Fibroblast of upper back skin (primary cell): ENCODE measurements at places on chromosomes 1 and 21.

DNA sequence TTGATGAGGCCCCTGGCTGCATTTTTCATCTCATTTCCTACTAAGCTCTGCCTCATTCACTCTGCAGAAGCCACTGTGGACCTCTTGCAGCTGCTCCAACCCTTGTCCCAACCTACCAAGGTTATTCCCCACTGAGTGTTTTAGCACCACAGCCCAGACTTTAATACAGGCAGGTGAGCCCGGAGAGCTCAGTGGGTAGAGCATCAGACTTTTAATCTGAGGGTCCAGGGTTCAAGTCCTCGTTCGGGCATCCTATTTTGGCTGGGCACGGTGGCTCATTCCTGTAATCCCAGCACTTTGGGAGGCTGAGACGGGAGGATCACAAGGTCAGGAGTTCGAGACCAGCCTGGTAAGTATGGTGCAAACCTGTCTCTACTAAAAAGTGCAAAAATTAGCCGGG, 18.1 kb upstream of the BLACAT1 start:
- no peak for DNase-seq

DNA sequence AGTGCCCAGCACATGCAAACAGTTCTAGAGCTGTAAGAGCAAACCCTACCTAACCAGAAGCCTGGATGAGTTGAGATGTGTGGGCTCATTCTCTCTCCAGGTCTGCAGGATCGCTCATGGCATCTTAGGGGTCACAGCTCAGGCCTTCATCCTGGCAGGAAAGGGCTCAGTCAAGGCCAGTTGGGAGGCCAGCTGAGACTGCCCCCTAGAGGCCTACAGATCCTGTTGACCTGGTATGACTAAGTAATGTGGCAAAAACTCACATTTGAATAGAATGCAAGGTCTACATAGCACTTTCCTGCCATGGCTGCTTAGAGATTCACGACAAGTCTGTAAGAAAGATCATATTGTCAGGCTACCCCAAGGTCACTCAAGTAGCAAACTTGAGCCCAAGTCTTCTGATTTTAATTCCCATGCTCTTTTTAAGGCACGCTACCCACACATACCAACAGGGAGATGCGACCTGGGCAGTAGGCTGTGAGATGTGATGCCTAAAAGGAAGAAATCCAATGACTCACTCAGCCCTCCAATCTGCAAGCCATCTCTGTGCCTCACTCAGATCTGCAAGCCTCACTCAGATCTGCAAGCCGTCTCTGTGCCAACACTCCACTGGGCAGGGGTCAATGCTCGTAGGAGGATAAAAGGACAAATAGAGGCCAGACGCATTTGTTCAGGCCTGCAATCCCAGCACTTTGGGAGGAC, 5.1 kb upstream of the CAPN8 start:
- DNase-seq: peak; percentile 42

DNA sequence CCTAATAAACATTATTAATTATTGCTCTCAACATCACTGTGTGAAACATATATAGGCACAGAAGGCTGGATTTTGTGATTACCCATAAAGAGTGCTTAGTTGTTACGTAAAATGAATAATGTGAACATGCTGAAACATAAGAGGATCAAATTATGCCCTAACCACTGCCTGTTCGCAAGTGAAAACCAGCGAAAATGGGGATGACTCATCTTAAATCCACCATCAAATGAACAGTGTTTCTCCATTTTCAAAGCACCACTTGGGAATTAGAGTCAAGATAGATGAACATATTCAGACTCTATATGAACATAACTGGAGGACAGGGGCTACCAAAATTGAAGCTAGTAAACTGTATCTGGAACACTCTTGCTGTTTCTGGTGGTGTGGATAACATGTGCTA, 386.2 kb downstream of the HHIPL2 start:
- DNase-seq: no peak

GRCh38 chr1:228367798-228368791, 38.5 kb downstream of the TRIM11 start:
- no peak for DNase-seq

GRCh38 chr1:2631136-2632050, 1.4 kb downstream of the MMEL1 start:
- no peak for DNase-seq

- no peak for DNase-seq
Measured at GRCh38 chr21:14699433-14700407, 153.6 kb upstream of the SAMSN1 start.

DNA sequence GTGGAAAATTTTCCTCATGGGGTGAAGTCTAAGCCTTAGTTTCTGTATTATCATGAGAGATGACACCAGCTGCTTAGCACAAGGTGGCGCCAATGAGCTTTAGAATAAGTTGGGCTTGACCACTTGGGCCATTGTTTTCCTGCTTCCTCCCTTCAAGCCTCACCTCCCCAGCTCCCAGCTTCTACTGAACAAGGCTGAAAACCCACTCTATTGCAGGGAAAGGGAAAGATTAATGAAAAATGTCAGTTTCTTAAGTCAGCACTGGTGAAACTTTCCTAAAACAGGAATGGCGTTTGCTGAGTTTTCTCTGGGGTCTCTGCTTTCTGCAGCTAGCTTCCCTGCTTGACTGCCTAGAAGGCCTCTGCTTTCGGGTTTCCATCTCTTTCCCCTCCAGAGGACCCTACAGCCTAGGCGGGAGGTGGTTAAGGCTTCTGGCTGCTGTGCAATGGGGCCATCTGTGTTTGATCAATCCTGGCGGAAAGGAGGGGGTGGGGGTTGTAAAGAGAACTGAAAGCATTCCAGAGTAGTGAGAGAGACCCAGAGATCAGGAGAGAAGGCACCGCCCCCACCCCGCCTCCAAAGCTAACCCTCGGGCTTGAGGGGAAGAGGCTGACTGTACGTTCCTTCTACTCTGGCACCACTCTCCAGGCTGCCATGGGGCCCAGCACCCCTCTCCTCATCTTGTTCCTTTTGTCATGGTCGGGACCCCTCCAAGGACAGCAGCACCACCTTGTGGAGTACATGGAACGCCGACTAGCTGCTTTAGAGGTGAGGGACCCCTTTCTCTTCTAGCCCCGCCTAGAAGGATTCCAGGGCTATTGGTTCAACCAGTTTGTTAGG, at the start of gene OLFML3:
TSS of gene OLFML3 (plus strand) at position 612 of the 840 bp plus-strand sequence. CDS start at position 655, 43 bp downstream.
- peak; percentile 99 for DNase-seq

DNA sequence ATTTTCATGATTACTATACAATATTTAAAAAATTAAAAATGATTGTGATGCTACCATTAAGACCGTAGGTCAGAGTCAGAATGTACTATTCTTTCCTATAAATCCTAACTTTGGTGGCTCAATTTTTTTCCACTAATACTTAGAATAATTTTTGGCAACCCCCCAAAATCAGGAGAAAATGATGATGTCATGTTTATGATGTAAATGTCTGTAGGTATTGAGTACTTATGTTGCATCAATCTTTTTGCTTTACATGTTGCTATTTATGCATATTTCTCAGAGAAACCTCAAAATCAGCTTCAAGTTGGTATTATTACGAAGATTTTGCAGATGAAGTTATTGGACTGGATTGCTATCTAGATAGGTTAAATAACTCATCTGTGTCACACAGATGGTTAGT, 371.2 kb downstream of the ADGRL2 start:
- no peak for DNase-seq

- DNase-seq: no peak
Measured at GRCh38 chr1:231776757-231777062, 150.1 kb downstream of the DISC1 start.

GRCh38 chr1:24536391-24536840, 19.5 kb upstream of the NCMAP start:
- peak; percentile 12 for DNase-seq
